NCI-H146 (cell line): ENCODE measurements at places on chromosomes 13 and 19.

- peak; percentile 35 for DNase-seq
These were observed 1.9 kb upstream of the C1QTNF9 start for GRCh38 chr13:24307211-24308067.

GRCh38 chr13:99031832-99032231 is 54.0 kb upstream of the DOCK9 start:
- no peak for DNase-seq

DNA sequence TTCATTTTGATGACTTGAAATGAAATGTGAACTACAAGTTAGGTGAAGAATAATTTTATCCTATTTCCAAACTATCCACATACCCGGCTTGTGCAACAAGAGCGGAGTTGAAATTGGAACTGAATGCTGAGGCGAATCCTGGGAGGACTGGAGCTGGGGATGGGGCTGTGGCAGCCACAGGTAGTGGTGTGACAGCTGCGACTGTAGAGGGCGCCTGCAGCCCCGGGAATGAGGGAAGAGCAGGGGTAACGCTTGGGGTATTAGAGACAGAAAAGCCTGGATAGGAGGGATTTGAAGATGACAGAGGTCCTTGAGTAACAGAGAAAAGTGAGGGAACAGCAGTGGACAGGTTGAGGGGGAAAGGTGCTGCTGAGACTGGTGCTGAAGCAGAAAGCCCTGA is 22.0 kb upstream of the STOML3 start:
- no peak for DNase-seq

- no peak for DNase-seq
These were observed 4.6 kb upstream of the CDC42EP5 start for GRCh38 chr19:54477650-54478049.

DNA sequence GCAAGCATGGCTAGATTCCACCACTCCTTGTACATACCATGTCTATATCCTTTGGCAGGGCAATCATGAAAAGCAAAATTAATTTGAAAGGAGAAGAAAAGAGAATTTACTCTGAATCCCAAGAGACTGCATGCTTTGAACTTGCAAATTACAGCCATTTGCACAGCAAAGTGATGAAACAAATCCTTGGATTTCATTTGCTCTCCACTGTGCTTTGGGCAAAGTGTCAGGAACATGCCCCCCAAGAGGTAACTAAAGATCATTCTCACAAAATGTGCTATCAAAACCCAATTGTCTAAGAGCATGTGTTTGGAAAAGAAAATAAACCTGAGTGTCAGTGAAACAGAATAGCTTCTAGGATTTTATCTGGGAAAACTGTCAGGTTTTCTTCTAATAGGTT is 298.5 kb downstream of the GPC6 start:
- DNase-seq: no peak

GRCh38 chr13:84524586-84524985 is 642.3 kb upstream of the SLITRK1 start:
- DNase-seq: no peak

GRCh38 chr19:57708641-57709361 is at the start of gene ZNF154:
ZNF154 (minus strand) TSS chr19:57709204; CDS start chr19:57708971, 233 bp downstream.
- no peak for DNase-seq

DNA sequence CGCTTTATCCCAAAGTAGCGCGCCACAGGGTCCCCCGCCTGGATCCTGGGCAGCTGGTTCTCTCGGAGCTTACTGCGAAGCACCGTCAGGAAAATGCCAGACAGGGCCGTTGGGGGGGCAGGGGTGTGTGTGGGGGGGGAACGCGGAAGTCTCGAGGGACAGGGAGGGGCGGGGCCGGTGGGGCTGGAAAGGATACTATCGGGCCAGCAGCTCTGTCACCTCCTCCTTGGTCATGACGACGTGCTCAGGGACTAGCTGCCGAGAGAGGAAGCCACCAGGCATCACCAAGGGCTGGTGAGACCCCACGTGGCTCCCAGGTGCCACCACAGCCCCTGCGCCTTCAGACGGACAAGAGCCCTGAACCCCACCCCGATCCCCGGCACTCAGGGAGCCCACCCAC is 5.3 kb downstream of the POLR2E start:
- no peak for DNase-seq

- DNase-seq: peak; percentile 79
These were observed 77.4 kb upstream of the PCDH8 start for GRCh38 chr13:52925775-52926285.

DNA sequence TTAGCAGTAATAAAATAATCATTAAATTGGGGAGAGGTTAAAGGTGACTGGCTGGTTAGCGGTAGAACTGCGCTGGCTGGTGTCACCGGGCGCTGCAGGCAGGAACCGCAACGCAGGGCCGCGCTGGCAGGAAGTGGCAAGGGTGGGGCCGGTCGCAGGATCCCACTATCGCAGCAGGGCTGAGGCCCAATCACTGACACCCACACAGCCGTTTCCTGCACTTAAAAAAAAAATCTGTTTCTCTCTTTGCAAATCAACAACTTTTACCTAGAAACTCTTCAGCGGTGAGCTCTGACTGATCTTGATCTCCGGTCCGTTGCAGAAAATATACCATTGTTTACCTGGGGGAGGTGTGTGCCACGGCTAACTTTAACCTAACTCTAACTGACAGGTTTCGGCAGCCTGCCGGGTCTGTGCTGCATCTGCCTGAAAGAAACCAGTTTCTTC is 46.9 kb downstream of the KLF2 start:
- DNase-seq: peak; percentile 19

- no peak for DNase-seq
These were observed 572.5 kb downstream of the LIG4 start for GRCh38 chr13:107642831-107643230.

DNA sequence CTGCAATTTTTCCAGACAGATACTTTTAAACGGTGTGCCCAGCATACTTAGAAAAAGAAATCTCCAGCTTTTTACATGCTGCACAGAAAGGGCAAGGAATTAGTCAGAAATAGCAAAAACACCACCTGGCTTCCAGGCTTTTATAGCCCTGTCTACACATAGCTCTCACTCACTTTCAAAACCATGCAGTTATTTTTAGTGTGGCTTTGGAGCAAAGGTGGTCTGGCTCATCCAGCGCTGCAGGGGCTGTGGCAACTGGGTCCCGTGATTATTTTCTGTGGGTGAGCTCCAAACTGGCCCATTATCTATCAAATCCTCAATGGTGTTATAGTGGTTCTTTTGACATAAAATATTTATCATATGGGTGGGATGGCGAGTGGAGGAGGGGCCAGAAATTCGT is 57.0 kb downstream of the COL4A2 start:
- no peak for DNase-seq

- peak; percentile 54 for DNase-seq
These were observed 858 bp upstream of the PPP6R1 start for GRCh38 chr19:55259540-55260210.

DNA sequence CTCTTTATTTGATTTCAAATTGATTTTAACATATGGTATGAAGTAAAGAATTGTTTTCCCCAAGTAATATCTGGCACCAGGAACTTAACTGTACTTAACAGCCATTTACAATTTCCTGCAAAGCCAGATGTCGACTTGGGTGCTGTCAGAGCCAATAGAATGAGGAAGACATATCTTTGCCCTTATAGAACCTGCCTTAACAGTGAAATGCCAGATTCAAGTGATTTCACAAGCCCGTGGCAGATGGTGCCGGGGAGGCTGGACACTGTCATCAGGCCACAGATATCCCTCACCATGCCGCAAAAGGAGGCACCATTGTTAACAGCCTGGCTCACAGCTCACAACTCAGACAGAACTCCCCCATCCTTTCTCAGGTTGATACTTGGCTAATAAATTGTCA is 48.7 kb downstream of the ESD start:
- DNase-seq: no peak

GRCh38 chr19:36688058-36688457 is 646 bp downstream of the ZNF567 start:
- DNase-seq: no peak

- DNase-seq: no peak
These were observed 5.5 kb downstream of the DPP9 start for GRCh38 chr19:4717966-4718701.

- peak; percentile 20 for DNase-seq
These were observed at the start of gene KLK11 for GRCh38 chr19:51026554-51026831. KLK11 (minus strand) TSS chr19:51026616; CDS start chr19:51025631, 985 bp downstream.
